ENCODE measurements at places on chromosomes 5 and 9. TPM values are rescaled to one million over a fixed set of nuclear protein-coding genes. Genes with fewer than 3 reads are reported as not detected.

The SNCAIP gene
- total RNA-seq: 1.7 TPM

The GRXCR2 gene
- total RNA-seq: not detected

The FAM221B gene
- not detected for total RNA-seq

The ARID3C gene
- not detected for total RNA-seq

The NUTM2F gene
- not detected for total RNA-seq

The SLC22A5 gene
- total RNA-seq: 31.3 TPM

The PTPDC1 gene
- 5.6 TPM for total RNA-seq

The GDNF gene
- 0.60 TPM for total RNA-seq

The GABRP gene
- total RNA-seq: 0.35 TPM

The PCDHGC3 gene
- 11.8 TPM for total RNA-seq

The VCAN gene
- 2,590 TPM for total RNA-seq

The SPINK4 gene
- total RNA-seq: not detected

The ITK gene
- total RNA-seq: not detected

The GBGT1 gene
- total RNA-seq: 3.1 TPM

The CCNO gene
- total RNA-seq: 3.3 TPM

The PPIC gene
- total RNA-seq: 78.0 TPM

The PCDHB15 gene
- 1.3 TPM for total RNA-seq

The ARPC5L gene
- 14.2 TPM for total RNA-seq

The MOB3B gene
- 1.4 TPM for total RNA-seq

The PCDHB11 gene
- total RNA-seq: 0.17 TPM

The INSL6 gene
- total RNA-seq: not detected

The SPINK1 gene
- total RNA-seq: 0.40 TPM

The IL31RA gene
- 1.0 TPM for total RNA-seq

The C5orf52 gene
- not detected for total RNA-seq

The LSM11 gene
- total RNA-seq: 4.3 TPM

The PAX5 gene
- total RNA-seq: not detected

The ARHGEF37 gene
- total RNA-seq: 10.2 TPM

The LAMC3 gene
- not detected for total RNA-seq

The TSSK1B gene
- total RNA-seq: not detected

The OSMR gene
- 47.1 TPM for total RNA-seq

The TOR4A gene
- total RNA-seq: 42.1 TPM

The HK3 gene
- total RNA-seq: 0.17 TPM

The BBLN gene
- 79.9 TPM for total RNA-seq

The CMYA5 gene
- 2.8 TPM for total RNA-seq

The SURF1 gene
- total RNA-seq: 18.6 TPM

The CIZ1 gene
- 10.9 TPM for total RNA-seq

The RLN2 gene
- total RNA-seq: 1.1 TPM

The PCSK5 gene
- total RNA-seq: 57.4 TPM

The AJM1 gene
- total RNA-seq: 1.8 TPM

The NSA2 gene
- total RNA-seq: 160 TPM

The CTSV gene
- total RNA-seq: 9.4 TPM

The SLC34A1 gene
- not detected for total RNA-seq

The PCDHB12 gene
- 1.2 TPM for total RNA-seq

The SLC34A3 gene
- total RNA-seq: not detected

Data from renal cortical epithelial cell (primary cell).